ENCODE measurements at places on chromosomes 3 and 15.

GRCh38 chr3:148319161-148319915, 378.4 kb upstream of the AGTR1 start:
- DNase-seq, result no peak

DNA sequence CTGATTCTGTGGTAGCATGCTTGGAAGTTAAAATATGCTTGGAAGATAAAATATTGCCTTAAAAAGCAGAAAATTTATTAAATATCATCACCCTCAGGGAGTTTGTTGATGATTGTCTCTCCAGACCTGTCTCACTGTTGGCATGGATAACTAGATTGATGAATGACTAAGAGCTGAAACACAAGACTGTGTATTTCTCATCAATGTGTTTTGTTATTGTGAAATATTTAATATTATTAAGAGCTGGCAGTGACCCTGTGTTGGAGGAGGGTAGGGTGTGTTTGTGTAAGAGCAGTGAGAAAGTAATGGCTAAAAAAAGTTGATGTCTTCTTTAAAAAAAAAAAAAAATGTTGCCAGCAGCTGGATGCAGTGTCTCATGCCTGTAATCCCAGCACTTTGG, 82.2 kb downstream of the ITPR1 start:
- no peak for DNase-seq

DNA sequence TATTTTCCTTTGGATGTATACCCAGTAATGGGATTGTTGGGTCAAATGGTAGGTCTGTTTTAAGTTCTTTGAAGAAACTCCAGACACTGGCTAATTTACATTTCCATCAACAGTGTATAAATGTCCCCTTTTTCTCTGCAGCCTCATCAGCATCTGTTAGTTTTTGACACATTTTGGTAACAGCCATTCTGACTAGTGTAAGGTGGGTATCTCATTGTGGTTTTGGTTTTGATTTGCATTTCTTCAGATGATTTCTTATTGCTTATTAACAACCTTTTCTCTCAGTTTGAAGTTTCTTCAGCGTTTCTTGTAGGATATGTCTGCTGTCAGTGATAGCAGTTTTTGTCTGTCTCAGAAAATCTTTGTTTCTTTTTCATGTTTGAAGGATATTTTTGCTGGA, 15.4 kb downstream of the GALK2 start:
- no peak for DNase-seq

DNA sequence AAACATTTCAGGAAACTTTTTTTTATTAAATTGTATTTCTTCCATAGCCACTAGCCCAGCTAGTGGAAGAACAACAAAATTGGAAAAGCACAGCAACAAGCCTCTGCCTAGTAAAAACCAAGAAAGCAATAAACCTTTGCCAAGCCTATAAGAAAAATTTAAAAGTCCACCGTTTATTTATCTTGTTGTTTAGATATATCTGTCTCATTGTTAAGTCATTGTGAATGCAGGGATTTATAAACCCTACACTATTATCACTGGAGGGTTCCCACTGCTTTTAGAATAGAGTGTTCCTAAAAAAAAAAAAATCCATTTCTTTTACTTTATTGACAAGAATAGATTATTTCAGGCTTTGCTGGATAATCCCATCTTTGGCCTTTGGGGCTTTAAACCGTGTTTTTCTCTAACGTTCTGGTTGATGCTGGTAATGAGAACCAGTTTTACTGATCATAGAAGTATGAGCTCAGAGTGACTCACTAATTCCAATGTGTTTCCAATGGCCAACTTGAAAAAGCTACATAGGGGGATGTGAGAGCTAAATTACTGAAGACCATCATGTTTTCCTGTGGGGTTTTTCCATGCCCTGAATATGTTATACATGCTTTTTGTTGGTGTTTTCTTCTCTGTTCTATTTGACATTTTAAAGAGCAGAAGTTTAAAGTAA, 634.1 kb downstream of the RBMS3 start:
- DNase-seq, result no peak

- no peak for DNase-seq
Measured at GRCh38 chr3:150248116-150248887, 159.8 kb upstream of the TSC22D2 start.

- DNase-seq, result no peak
Measured at GRCh38 chr3:169992156-169992555, 25.5 kb downstream of the SEC62 start.

- DNase-seq, result no peak
Measured at GRCh38 chr3:145639003-145639606, 521.9 kb downstream of the PLOD2 start.

DNA sequence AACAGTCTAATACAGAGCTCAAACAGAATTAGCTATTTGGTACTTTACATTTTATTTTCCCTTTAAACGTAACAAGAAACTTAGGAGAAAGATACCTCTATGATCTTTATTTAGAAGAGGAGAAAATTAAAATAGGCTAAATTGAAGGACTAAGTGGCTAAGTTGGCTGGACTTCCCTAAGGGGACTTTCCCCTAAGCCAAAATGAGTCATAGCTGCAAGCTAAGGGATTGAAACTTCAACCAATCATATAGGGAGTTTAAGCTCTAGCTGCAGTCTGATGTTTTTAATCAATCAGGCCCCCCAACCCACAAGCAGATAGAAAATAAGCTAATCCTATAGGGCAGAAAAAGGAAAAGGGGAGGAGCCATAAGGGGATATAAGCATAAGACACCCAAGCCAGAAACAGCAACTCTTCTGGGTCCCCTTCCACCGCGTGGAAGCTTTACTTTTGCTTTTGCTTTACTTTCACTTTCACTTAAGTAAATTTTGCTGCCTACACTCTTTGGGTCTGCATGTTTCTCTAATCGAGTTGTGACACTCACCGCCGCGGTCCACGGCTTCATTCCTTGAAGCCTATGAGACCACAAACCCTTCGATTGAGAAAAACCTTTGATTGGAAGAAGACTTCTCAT, 1108.5 kb upstream of the EPHA6 start:
- no peak for DNase-seq

- DNase-seq, result no peak
Measured at GRCh38 chr3:106842151-106842550, 535.1 kb upstream of the CCDC54 start.

DNA sequence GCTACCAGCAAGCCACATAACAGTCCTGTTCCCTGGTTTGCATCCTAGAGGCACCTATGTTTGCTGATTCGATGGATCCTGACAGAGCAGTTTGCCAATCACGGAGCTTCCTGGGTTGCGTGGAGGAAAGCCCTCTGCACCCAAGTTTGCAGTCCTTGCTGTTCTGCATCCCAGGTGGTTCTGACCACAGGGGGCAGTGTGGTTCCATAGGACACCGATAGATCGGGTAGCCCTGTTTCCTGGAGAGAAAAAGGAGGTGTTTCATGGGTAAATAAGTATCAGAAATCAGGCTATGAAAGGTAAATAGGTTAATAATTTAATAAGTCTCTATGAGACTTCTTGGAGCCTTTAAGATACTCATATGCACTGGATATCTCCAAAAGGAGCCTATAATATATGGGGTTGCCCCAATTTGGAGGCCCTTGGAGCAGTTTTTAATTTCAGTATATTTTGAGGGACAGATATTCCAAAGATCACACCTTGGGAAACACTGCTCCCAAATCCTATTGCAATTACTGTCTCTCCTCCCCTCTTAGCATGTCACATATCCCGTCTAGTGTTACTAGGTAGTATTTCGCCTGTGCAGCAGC, 194.6 kb upstream of the TPM1 start:
- peak; percentile 56 for DNase-seq

DNA sequence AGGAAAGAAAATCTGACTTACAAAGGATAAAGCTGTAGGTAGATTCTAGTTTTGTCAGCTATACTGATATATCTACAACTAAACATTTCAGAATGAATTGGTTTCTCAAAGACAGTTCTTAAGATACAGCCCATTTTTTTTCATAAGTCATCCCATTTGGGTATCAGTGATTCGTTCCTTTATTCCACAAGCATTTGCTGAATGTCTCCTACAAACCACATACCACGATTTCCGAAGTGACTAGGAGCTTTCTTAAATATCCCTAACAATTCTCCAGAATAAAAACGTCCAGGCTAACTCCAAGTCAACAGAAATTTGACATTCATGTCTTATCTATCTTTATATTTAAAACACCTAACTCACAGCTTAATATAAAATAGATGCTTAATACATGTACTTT, 59.8 kb downstream of the TP53BP1 start:
- no peak for DNase-seq

All from NCI-H69 (cell line).